H7 (cell line): ENCODE measurements at places on chromosomes 6 and 20. TPM values are rescaled to one million over a fixed set of nuclear protein-coding genes. Genes with fewer than 3 reads are reported as not detected.

DNA sequence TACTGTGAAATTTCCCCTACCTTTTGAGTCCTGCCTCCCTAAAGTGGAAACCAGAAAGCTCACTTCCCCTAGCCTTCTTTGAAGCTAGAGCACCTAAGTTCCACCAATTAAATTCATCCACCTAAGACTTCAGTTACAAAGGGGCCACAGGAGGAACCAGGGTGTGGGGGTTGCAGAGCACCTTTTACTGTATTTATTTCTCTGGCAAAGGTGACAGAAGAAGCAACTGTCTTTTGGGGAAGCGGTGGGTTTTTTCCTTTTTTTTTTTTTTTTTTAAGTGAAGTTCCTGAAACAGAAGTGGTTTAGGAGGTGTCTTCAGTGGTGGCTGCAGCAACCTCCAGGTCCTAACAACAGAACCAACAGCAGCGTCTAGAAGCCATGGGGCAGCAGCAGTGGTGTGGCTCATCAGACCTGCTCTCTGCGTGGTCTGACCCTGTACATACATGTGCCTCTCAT is 13.1 kb downstream of the PSMB9 start:
- no peak for DNase-seq

GRCh38 chr6:31663961-31664789 is 622 bp downstream of the GPANK1 start:
- DNase-seq: peak; percentile 65

DNA sequence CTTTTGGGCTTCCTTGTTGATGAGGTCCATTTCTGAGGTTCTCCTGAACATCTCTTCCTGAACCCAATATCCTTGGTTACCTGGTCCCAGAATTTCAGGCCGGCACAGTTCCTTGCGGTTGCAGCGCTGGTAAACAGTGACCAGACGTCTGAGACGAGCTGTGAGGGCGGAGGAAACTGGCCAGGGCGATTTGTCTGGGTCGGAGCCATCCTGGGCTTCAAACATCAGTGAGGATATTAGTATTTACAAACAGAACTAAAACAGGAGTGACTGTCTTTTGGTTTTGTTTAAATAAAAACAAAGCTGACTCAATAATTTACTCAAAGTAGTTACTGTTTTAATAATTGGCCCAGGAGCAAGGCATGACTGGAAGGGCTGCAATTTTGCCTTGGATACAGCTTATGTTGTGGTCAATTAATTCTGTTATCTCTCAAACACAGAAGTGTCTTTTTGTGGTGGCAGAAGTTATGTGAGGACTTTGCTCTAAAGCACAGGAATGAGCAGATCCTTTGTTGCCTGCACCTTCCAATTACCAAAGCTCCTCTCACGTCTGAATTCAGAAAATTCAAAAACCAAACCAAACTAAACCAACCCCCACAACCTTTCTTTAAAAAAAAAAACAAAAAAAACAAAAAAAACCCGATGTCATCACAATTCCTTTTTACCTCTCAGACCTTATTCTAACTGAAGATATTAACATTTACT is 58.7 kb upstream of the EMILIN3 start:
- DNase-seq: no peak

GRCh38 chr20:56373942-56374341 is 15.2 kb downstream of the FAM210B start:
- DNase-seq: no peak

Gene QKI
- 155 and 200 TPM in 2 replicates for total RNA-seq

Gene ITPA
- 140 and 147 TPM in 2 replicates for total RNA-seq
